D341Med (cell line): ENCODE measurements at places on chromosomes 4 and X.

DNA sequence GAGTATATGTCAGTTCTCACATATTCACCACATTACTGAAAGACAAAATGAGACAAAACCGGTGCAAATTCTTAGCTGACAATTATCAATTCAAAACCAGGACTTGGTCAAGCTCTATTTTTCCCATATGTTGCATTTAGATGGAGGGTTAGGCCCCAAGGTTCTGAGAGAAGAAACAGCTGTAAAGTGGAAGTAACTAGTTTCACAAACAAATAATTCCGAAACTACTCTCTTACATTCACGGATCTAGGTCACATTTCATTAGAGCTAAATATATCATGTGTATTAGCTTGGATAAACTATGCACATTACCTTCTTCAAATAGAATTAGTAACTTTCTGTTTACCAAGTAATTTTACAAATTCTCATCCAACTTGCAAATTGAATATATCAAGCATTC, 3.7 kb upstream of the GABRA2 start:
- DNase-seq, result no peak

DNA sequence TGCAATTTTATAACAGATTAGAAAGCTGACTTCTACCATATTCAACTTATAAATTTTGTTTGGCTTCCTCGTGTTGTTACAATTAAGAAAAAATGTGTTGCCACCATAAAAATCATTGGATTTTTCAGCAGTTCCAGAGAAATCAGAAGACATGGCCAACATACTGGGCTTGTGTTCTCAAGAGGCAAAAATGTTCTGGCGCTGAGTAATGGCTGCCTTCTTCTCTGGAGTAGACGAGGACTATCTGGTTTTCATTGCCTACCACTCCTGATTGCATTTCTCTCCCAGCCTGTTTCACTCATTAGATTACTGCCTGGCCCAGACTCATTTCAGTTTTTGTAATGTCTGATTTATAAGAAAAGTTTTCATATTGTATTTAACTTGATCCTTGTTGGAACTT, 122.3 kb downstream of the ARHGAP10 start:
- DNase-seq, result no peak

- no peak for DNase-seq
These were observed 63.4 kb downstream of the NFKB1 start for GRCh38 chr4:102564399-102565059.

DNA sequence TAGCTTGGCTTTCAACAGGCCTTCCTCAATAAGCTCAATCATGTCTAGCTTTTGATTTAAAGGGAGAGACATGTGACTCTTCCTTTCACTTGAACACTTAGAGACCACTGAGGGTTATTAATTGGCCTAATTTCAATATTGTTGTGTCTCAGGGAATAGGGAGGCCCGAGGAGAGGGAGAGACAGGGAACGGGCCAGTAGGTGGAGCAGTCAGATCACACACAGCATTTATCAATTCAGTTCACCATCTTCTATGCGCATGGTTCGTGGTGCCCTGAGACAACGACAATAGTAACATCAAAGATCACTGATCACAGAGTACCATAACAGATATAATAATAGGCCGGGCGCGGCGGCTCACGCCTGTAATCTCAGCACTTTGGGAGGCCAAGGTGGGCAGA, 17.8 kb downstream of the ZNF81 start:
- DNase-seq, result peak; percentile 42

GRCh38 chr4:70915036-70915815, 13.1 kb downstream of the MOB1B start:
- no peak for DNase-seq

- DNase-seq, result no peak
These were observed 22.7 kb upstream of the SRD5A3 start for GRCh38 chr4:55323375-55323774.

- DNase-seq, result no peak
These were observed 1740.5 kb upstream of the AGA start for GRCh38 chr4:179182741-179183140.

GRCh38 chrX:68462653-68463052, 29.4 kb upstream of the OPHN1 start:
- DNase-seq, result no peak

DNA sequence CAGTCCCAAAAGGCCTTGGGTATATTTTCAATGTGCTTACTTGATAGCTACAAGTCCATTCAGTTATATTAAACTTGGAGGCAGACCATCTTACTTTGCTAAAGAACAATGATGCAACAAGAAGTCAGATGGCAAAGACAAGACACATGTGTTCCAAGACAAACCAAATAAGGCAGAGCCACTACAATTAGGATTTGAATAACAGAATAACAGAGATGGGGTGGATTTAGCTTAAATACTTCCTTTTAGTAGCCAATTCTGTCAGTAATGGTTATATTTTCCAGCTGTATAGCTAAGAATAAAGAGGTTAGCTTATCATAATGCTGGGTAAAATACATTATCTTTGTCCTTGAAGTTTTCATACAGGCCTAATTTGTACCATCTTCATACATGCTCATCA, 37.7 kb upstream of the FRAS1 start:
- no peak for DNase-seq

- DNase-seq, result no peak
These were observed 34.0 kb upstream of the CD38 start for GRCh38 chr4:15744016-15744545.

- no peak for DNase-seq
These were observed 74.1 kb upstream of the MAOA start for GRCh38 chrX:43581888-43582539.

- DNase-seq, result no peak
These were observed 33.3 kb upstream of the DSPP start for GRCh38 chr4:87574996-87575395.

GRCh38 chrX:53356186-53356585, 66.3 kb downstream of the SMC1A start:
- DNase-seq, result no peak
